ENCODE measurements at places on chromosomes 13 and 19.

- DNase-seq = no peak
Measured at GRCh38 chr13:108005231-108005630, 210.1 kb downstream of the LIG4 start.

DNA sequence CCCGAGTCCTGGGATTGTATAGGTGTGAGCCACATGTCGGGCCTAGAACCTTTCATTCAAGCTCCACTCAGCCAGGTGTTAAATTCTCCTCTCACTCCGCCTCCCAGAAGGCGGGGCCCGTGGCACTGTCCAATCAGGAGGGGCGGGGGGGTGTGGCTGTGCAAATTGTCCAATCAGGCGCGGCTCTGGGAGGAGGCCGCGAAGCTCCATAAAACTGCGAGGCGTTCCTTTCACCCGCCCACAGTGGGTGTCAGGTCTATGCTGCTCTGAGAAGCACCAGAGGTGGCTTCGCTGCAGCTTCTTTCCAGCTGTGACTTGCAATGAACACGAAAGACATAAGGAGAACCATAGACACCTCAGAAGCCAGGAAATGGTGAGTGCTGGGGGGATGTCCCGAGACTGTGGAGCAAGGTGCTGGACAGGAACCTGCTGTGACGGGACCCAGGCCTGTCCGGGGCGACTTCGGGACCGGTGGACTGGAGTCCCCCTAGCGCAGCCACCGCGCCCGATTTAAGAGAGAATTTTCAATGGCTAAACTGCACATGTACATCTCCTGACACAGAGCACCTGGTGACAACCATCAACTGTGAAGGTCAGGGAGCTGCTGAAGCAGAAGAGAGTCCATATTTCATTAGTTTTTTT, 3.0 kb upstream of the ZNF136 start:
- DNase-seq = no peak

DNA sequence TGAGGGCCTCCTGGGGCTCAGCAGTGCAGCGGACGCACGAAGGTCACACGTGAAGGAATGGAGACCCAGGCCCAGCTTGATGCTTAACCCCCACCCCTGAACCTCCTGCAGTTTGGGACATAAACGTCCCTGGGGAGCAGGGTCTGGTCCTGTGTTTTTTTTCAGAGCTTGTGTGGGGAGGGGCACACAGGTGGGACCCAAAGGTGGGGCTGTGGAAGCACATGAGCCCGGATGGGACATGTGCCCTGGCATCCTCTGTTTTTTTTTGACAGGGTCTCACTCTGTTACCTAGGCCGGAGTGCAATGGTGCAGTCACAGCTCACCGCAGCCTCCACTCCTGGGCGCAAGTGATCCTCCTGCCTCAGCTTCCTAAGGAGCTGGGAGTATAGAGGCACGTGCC, 20.5 kb downstream of the UBXN6 start:
- no peak for DNase-seq

DNA sequence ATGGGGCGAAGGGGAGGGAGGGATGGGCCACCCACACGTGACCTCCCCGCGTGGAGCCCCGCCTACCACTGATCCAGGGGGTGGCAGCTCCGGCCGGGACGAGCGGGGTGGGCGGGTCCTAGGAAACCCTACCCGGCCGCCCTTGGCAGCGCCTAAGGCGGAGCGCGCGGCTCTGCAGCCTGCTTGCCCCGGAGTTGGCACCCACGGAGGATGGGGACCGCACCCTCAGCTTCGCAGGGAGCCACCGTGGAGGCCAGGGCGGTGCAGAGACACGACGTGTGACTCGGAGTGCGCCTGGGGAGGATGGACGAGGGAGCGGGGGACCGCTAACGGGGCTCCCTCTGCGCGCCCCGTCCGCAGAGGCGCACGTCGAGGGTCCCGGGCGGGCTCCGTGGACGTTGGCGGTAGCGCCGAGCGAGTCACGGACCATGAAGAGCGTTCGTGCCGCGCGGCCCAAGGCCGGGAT, at the start of gene RGS9BP:
Gene RGS9BP, plus strand, starts transcription at position 129 of the 466 bp plus-strand sequence. CDS start 416 bp downstream, outside the sequence.
- DNase-seq = no peak

DNA sequence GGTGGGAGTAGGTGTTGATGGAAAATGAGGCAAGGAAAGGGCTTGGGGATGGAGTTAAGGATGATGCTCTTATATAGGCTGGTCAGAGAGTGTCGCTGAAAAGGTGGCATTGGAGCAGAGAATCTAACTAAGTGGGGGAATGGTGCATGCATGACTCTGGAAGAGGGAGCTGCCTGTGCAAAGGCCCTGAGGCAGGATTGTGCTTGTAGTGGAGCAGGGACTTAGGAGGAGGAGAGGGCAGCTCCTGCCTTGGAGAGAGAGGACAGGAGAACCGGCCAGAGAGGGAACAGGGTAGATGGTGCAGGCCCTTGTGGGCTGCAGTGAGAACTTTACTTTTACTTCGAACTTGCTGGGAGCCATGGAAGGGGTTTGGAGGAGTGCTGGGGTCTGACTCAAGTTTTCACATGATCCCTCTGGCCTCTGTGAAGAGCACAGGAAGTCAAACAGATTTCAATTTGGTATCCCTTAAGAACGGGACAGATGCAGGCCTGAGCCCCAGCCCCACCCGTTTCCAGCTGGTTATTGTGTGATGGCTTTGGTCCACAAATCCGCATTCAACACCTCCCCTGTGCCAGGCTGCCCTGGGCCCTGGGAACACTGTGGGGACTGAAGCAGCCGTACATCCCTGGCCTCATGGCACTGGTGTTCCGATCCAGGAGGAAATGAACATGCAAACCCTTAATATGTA, 7.0 kb downstream of the AP2A1 start:
- DNase-seq = no peak

GRCh38 chr13:58620176-58620575, 988.6 kb downstream of the PCDH17 start:
- no peak for DNase-seq

DNA sequence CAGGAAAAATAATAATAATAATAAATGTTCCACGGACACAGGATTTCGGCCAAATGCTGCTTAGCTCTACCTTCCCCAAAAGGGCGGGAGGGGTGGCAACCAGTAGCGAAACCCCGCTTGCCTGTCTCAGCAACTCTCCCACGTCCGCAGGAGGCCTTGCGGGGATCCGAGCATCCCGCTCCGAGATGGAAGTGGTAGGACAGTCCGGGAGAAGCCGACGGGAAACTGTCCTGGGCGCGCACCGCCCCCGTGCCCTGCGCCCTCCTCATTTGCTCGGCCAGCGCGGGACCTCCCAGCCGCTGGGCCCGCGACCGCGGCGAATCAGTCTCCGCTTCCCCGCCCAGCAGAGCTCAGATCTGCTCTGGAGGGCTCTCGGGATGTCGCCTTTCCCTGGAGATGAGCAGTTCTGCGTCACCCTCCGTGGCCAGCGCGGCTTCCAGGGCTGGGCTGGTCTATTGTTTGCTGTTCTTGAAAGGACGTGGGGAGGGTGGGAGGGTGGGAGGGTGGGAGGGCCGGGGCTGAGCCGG, 48.9 kb upstream of the PABPC3 start:
- peak; percentile 90 for DNase-seq
